Fibroblast of lung (primary cell): ENCODE measurements at places on chromosomes 6 and 20. TPM values are rescaled to one million over a fixed set of nuclear protein-coding genes. Genes with fewer than 3 reads are reported as not detected.
A peak's percentile ranks its signal among the peaks of the same experiment; 100 is the strongest.

- H3K4me1 ChIP-seq = no peaks in the 10 kb centered on the region
- H3K27ac ChIP-seq = no peak overlapping the region
- no peak for DNase-seq
- no peak overlapping the region for H3K4me3 ChIP-seq
- H3K36me3 ChIP-seq = no peaks in the 10 kb centered on the region
- peaks cover 17% of the 10 kb centered on the region for H3K27me3 ChIP-seq
Observed at GRCh38 chr20:61808447-61808846, 257.2 kb downstream of the TAF4 start.

- no peak for DNase-seq
- H3K4me1 ChIP-seq = no peaks in the 10 kb centered on the region
- no peaks in the 10 kb centered on the region for H3K36me3 ChIP-seq
- peak overlapping the region; percentile 99 for H3K27ac ChIP-seq
Observed at GRCh38 chr6:35258336-35258735, 1.2 kb upstream of the ZNF76 start.

GRCh38 chr20:23937303-23938117, 51.1 kb downstream of the GGTLC1 start:
- H3K27me3 ChIP-seq = no peaks in the 10 kb centered on the region
- H3K4me1 ChIP-seq = no peaks in the 10 kb centered on the region
- H3K4me3 ChIP-seq = no peak overlapping the region

DNA sequence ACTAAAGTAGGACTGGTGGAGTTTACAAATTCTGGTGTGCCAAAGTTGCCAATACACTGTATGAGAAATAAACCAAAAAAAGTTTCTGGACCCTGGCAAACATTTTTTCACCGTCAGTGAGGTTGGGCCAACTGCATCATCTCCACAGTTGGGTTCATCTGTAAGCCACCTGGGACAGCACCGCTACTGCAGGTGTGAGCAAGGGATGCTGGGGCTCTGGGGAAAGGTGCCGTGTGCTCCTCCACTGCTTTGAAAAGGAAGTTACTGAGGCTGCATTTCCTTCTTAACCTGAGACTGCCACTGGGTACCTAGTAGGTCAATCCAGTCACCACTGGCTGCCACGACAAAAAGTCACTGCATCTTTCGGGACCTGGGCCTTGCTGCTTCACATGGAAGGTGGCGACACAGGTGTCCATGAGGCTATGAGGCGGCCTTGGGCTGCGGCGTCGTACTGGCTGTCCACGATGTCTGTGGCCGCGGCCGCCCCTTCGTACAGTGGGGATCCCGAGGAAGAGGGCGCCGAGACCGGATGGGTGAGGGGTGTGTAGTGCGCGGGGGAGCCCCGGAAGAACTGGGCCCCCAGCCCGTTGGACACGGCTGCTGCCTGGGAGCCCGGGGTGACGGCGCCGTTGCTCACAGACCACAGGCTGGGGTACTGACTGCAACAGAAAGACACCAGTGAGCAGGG, 9.6 kb downstream of the TBXT start:
- H3K36me3 ChIP-seq = no peaks in the 10 kb centered on the region
- no peak overlapping the region for H3K27ac ChIP-seq
- no peaks in the 10 kb centered on the region for H3K4me1 ChIP-seq
- H3K4me3 ChIP-seq = no peak overlapping the region

GRCh38 chr20:47654370-47654769, 130.9 kb downstream of the SULF2 start:
- H3K27ac ChIP-seq = no peak overlapping the region
- H3K36me3 ChIP-seq = peaks cover 3% of the 10 kb centered on the region
- DNase-seq = no peak
- no peak overlapping the region for H3K4me3 ChIP-seq

- H3K4me1 ChIP-seq = peaks cover 14% of the 10 kb centered on the region
- no peak overlapping the region for H3K27ac ChIP-seq
- no peaks in the 10 kb centered on the region for H3K36me3 ChIP-seq
- no peaks in the 10 kb centered on the region for H3K27me3 ChIP-seq
Observed at GRCh38 chr6:125949069-125949468, 7.5 kb upstream of the HINT3 start.

- no peak overlapping the region for H3K4me3 ChIP-seq
- H3K4me1 ChIP-seq = no peaks in the 10 kb centered on the region
- no peak overlapping the region for H3K27ac ChIP-seq
- H3K36me3 ChIP-seq = no peaks in the 10 kb centered on the region
Observed at GRCh38 chr6:125346926-125347563, 45.3 kb upstream of the HDDC2 start.

GRCh38 chr6:23244300-23244699, 674.9 kb downstream of the HDGFL1 start:
- H3K4me1 ChIP-seq = no peaks in the 10 kb centered on the region
- no peak overlapping the region for H3K4me3 ChIP-seq
- no peaks in the 10 kb centered on the region for H3K36me3 ChIP-seq
- no peak overlapping the region for H3K27ac ChIP-seq

- H3K36me3 ChIP-seq = no peaks in the 10 kb centered on the region
- H3K4me1 ChIP-seq = no peaks in the 10 kb centered on the region
- no peak overlapping the region for H3K4me3 ChIP-seq
- DNase-seq = no peak
Observed at GRCh38 chr20:48392407-48393310, 435.1 kb downstream of the PREX1 start.

DNA sequence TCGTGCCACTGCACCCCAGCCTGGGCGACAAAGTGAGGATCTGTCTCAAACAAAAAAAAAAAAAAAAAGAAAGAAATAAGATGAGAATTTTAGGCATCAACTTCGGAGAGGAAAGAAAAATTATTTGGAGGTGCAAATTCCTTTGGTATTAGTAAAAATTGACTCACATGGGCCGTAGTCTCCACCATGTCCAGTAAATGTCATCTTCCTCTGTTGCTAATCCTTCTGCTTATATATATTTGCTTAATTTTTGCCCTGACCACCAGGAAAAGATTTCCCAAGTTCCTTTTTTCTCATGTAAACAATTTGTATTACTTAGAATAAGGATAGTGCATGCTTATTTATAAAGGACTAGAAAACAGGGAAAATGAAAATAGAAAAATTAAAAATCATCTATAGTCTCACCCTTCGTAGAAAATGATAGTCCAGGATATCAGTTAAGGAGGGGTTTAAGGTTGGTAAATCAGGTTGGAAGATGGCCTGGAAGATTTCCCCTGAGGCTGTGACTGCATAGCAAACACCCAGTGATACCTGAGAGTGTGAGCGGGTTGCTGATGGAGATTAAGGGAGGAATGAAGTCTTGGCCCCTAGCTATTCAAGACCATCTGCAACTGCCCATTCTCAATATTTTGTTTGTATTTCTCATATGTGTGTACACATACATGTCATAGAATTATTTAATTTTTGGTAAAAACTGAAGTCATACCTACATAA, 240.8 kb downstream of the ZNF217 start:
- no peak for DNase-seq
- no peaks in the 10 kb centered on the region for H3K4me1 ChIP-seq
- no peaks in the 10 kb centered on the region for H3K36me3 ChIP-seq
- H3K27me3 ChIP-seq = no peaks in the 10 kb centered on the region
- H3K27ac ChIP-seq = no peak overlapping the region
- H3K4me3 ChIP-seq = no peak overlapping the region

GRCh38 chr20:53157443-53158408, 185.6 kb downstream of the TSHZ2 start:
- no peaks in the 10 kb centered on the region for H3K27me3 ChIP-seq
- H3K4me1 ChIP-seq = no peaks in the 10 kb centered on the region
- H3K36me3 ChIP-seq = no peaks in the 10 kb centered on the region
- no peak overlapping the region for H3K27ac ChIP-seq
- H3K4me3 ChIP-seq = no peak overlapping the region

DNA sequence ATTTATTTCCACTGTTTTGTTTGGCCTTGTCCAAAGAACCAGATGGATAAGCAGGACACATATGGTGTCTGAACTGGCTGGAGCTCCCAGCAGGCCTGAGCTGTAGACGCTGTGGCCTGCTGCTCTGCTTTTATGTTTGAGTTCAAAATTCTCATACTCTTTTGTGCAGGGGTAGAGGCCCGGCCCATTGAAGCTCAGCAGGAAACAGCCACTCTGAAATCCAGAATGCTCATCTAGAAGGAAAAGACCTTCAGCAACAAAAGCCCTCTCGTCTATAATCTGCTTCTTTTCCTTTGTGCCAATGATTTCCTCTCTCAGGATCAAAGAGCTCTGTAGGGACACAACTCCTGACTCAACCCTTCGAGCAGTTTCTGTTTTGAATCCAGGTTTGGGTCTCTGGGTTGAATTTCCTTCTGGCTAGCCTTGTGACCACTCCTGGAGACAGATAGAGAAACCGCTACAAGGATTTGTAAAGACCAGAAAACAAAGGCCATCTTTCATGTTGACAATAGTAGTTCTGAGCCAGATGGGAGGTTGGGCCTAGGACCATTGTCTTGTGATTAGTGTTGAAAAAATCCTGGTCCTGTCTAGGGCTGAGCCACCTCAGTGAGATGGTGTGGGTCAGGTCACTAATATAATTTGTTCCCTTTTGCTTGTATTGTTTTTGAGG, 446.7 kb downstream of the BCKDHB start:
- no peaks in the 10 kb centered on the region for H3K36me3 ChIP-seq
- H3K27ac ChIP-seq = no peak overlapping the region
- peaks cover 5% of the 10 kb centered on the region for H3K4me1 ChIP-seq

- H3K4me3 ChIP-seq = no peak overlapping the region
- H3K4me1 ChIP-seq = peaks cover 10% of the 10 kb centered on the region
- no peaks in the 10 kb centered on the region for H3K36me3 ChIP-seq
- H3K27me3 ChIP-seq = no peaks in the 10 kb centered on the region
- H3K27ac ChIP-seq = no peak overlapping the region
Observed at GRCh38 chr6:73690056-73690455, 5.9 kb upstream of the CD109 start.

DNA sequence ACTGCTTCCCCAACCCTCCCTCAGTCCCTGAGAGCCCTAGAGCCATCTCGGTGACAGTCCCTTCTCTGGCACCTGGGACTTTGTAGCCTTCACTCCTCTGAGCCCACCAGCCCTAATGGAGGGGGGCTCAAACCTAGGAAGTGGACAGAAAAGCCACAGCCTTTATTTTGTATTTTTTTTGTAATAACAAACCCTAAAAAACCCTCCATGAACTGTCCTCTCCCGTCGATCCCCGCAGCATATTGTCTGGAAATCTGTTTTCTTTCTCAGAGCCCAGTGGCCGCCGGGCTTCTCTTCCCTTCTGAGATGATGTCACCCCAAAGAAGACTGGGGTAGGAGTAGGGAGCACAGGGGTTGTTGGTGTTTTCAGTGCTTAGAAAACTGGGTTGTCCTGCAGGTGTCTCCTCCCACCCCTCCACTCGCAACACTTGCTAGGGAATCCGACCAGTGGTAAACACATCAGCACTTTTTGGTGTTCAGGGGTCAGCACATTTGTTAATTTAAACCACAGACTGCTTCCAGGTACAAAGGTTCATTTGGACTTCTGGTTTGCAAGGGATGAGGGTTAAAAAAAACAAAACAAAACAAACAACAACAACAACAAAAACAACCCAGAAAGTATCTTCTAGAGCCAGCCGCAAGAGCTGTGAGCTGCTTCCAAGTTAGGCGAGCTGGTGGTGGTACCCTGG, 9.9 kb downstream of the PAX1 start:
- H3K27ac ChIP-seq = no peak overlapping the region
- no peak for DNase-seq
- no peaks in the 10 kb centered on the region for H3K4me1 ChIP-seq
- H3K27me3 ChIP-seq = peaks cover 5% of the 10 kb centered on the region
- H3K36me3 ChIP-seq = no peaks in the 10 kb centered on the region
- H3K4me3 ChIP-seq = no peak overlapping the region

GRCh38 chr6:7006515-7007191, 101.1 kb upstream of the RREB1 start:
- DNase-seq = peak; percentile 27
- no peaks in the 10 kb centered on the region for H3K4me1 ChIP-seq
- H3K4me3 ChIP-seq = no peak overlapping the region
- no peak overlapping the region for H3K27ac ChIP-seq

DNA sequence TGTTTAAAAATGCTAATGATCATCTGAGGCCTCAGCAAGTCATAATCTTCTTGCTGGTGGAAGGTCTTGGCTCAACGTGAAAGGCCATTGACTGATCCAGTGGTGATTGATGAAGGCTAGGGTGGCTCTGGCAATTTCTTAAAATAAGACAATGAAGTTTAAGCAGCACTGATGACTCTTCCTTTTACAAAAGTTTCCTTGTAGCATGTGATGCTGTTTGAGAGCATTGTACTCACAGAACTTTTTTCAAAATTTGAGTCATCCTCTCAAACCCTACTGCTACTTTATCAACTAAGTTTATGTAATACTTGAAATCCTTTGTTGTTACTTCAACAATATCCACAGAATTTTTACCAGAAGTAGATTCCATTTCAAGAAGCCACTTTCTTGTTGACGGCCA, 382.3 kb downstream of the ESR1 start:
- no peaks in the 10 kb centered on the region for H3K36me3 ChIP-seq
- no peaks in the 10 kb centered on the region for H3K4me1 ChIP-seq
- no peak for DNase-seq
- no peak overlapping the region for H3K4me3 ChIP-seq
- no peaks in the 10 kb centered on the region for H3K27me3 ChIP-seq
- no peak overlapping the region for H3K27ac ChIP-seq

DNA sequence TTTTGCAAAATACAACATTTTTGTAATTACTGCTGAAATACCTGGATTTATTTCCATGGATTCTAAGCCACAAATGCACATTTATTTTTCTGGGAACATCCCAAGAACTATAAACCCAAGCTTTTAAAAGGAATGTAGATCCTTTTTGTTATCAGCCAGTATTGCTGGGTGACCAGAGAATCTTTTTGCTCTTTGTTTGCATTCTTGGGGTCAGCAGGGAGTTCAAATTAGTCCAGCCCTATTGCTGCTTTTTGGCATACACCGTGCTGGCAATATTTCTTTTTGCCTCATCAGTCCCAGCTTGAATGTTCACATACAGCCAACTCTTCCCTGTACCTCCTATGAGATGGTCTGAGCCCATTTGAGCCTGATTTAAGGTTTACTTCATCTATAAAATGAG, 155.2 kb upstream of the CNR1 start:
- H3K27ac ChIP-seq = no peak overlapping the region
- H3K4me1 ChIP-seq = no peaks in the 10 kb centered on the region
- H3K36me3 ChIP-seq = no peaks in the 10 kb centered on the region
- DNase-seq = no peak
- H3K4me3 ChIP-seq = no peak overlapping the region
- H3K27me3 ChIP-seq = no peaks in the 10 kb centered on the region

- no peaks in the 10 kb centered on the region for H3K36me3 ChIP-seq
- DNase-seq = no peak
- H3K4me3 ChIP-seq = no peak overlapping the region
- no peaks in the 10 kb centered on the region for H3K27me3 ChIP-seq
- H3K4me1 ChIP-seq = no peaks in the 10 kb centered on the region
Observed at GRCh38 chr6:85125526-85125925, 324.4 kb upstream of the NT5E start.

DNA sequence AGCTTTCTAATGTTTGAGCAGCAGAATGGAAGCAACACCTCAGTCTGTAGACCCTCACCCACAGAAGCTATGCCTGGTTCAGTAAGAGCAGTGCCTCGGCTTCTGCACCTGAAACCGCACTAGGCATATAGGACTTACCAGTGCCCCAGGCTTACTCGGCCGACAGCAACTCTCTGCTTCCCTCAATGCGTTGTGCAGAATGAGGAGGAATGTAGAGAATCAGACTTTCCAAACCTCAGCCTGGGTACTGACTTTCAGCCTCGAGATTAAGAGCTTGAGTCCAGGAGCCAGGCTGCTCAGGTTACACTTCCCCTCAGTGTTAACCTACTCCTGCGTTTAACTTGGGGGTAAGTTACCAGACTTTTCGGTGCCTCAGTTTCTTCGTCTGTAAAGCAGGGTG, 8.6 kb downstream of the EYA2 start:
- no peak overlapping the region for H3K4me3 ChIP-seq
- DNase-seq = no peak
- H3K4me1 ChIP-seq = no peaks in the 10 kb centered on the region
- no peaks in the 10 kb centered on the region for H3K36me3 ChIP-seq
- H3K27ac ChIP-seq = no peak overlapping the region

Gene HLA-DQA2
- total RNA-seq = not detected in 2 replicates

Gene SRMS
- total RNA-seq = not detected in 2 replicates

Gene PAK5
- total RNA-seq = not detected in 2 replicates

Gene CCN6
- not detected in 2 replicates for total RNA-seq

Gene GNL1
- total RNA-seq = 50.1 and 67.0 TPM in 2 replicates

Gene GJA10
- not detected in 2 replicates for total RNA-seq

Gene LRRN4
- under 0.01 TPM in 1 of 2 replicates, not detected in the other for total RNA-seq
